ENCODE measurements at places on chromosomes 3 and 15.

- DNase-seq, result no peak
Observed at GRCh38 chr3:18302517-18302916, 122.6 kb downstream of the SATB1 start.

DNA sequence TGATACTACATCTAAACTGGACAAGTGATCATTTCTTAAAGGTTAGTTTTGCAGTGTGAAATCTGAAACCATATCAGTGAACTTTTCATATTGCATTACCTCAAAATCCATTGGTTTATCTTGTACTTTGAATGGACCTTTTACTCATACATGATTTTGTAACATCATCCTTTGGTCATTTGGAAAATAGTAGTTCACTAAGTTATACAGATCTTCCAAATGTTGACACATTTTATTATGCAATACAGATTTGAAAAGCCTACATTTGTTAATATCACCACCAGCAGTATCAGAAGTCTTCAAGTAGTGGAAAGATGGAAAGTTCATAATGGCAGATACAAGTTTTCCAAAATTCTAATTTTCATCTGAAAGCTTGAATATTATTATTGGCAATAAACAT lies 64.0 kb upstream of the CDV3 start:
- no peak for DNase-seq

DNA sequence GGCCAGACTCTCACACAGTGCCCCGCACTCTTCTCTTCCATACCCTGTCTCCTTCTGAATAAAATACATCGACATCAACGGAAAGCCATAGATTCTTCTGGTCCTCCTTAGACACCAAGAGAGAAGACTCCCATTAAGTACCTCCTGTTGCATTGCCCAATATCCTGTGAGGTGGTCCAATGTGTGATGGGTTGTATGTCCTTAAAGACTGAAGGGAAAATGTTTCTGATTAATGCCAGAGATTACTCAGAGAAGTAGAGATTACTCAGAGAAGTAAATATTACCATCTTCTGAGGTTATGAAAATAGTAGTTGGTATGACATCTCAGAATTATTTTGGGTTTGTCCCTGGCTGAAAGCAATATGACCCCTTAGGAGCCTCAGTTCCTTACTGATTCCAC lies 60.8 kb upstream of the GALNT15 start:
- DNase-seq, result no peak

- no peak for DNase-seq
Observed at GRCh38 chr15:55257012-55257670, 32.5 kb downstream of the RAB27A start.

- DNase-seq, result no peak
Observed at GRCh38 chr3:45082142-45082538, 56.0 kb downstream of the CLEC3B start.

DNA sequence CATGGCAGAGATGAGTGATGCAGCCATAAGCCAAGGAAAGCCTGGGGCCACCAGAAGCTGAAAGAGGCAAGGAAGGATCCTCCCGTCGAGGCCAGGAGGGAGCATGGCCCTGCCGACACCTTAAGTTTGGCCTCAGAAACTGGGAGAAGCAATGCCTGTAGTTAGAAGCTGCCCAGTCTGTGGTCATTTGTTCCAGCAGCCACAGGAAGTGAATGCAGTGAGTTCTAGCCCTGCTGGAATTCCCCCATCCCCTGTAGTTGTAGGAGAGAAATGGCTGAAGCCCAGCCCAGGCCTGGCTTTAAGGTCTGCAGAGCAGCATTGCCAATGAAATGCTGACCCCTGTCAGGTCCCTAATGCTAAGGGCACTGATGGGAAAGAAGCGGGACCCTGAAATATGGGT lies 12.2 kb upstream of the CHSY1 start:
- DNase-seq, result no peak

- peak; percentile 44 for DNase-seq
Observed at GRCh38 chr3:117398141-117398899, 688.7 kb downstream of the TUSC7 start.

GRCh38 chr3:2579206-2579605 lies 480.5 kb downstream of the CNTN4 start:
- DNase-seq, result no peak

- DNase-seq, result no peak
Observed at GRCh38 chr15:70025413-70026296, 72.1 kb downstream of the TLE3 start.

DNA sequence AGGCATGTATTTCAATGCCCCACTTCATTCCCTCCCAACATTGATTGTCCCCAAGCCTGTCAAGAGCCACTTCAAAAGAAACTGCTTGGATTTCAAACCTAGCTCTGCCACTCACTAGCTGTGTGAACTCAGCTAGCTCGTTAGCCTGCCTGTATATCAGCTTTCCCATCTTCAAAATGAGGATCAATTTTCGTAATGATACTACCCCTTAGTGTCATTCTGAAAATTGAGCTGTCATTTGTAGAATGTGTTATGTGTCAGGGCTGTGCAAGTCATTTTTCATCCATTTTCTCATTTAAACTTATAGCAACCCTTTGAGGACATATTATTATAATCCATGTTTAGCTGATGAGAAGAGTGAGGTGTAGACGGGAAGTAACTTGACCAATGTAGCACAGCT lies 88.6 kb downstream of the TRIM42 start:
- no peak for DNase-seq

GRCh38 chr3:58052373-58053273 lies 44.4 kb downstream of the FLNB start:
- no peak for DNase-seq

DNA sequence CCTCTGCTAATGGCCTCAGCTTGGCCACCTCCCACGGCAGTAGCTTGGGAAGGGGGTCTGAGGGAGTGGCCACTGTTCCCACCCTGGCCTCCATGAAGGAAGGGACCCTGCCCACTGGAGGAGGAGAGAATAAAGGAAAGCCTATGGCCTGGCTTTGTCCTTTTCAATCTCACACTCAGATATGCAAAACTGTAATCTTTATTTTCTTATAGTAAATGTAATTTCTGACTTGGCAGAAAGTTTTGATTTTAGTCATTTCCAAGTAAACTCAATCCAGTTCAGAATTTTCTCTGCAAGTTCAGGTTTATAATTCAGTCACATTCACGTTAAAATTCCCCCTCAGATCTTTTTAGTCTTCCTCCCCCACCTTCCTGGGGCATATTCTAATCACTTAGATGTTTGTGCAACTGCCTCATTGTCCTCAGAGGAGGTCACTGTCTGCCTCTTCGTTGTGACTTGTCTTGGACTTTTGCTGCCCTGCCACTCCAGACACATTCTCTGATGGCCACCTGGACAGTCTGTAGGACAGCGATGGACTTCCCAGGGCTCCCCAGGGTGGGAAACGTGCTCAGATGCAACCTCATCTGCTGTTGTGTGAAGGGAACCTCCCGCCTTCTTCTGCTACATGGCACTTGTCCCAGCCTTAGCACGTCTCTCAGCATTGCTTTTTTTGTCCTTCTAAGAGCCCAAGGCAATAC lies 222.8 kb upstream of the TBL1XR1 start:
- no peak for DNase-seq

- no peak for DNase-seq
Observed at GRCh38 chr3:67288466-67289106, 290.5 kb downstream of the KBTBD8 start.

DNA sequence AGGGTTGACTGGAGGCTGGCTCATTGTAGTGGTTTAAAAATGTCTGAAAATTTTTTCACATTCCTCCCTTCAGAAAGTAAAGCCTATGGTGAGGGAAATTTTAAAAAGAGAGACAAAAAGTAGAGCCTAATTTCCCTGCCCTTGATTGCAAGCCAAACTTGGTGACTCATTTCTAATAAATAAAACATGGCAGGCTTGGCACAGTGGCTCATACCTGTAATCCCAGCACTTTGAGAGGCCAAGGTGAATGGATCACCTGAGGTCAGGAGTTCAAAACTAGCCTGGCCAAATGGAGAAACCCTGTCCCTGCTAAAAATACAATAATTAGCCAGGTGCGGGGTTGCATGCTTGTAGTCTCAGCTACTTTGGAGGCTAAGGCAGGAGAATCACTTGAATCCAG lies 18.9 kb upstream of the ARRDC4 start:
- DNase-seq, result no peak

DNA sequence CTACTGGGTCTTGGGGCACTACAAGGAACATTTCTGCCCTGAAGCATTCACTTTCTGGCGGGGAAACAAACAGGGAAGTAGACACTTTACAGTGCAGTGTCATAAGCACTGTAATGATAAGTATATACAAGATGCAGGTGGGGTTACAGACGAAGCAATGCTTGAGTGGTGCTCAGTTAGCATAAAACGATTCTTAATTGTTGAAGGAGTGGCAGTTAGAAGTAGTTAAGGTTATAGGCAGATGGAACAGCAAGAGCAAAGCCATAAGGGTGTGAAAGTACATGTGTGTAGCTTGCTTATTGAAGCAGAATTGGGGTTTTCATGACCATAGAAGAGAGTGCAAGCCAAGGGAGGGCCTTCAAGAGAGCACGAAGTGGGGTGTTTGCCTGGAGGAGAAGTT lies 46.2 kb downstream of the SLC25A26 start:
- no peak for DNase-seq

GRCh38 chr3:29488922-29489321 lies 208.1 kb downstream of the RBMS3 start:
- DNase-seq, result no peak

GRCh38 chr3:196219194-196219969 lies 3.0 kb downstream of the SLC51A start:
- peak; percentile 81 for DNase-seq

- no peak for DNase-seq
Observed at GRCh38 chr15:60362321-60363086, 35.3 kb downstream of the ANXA2 start.

DNA sequence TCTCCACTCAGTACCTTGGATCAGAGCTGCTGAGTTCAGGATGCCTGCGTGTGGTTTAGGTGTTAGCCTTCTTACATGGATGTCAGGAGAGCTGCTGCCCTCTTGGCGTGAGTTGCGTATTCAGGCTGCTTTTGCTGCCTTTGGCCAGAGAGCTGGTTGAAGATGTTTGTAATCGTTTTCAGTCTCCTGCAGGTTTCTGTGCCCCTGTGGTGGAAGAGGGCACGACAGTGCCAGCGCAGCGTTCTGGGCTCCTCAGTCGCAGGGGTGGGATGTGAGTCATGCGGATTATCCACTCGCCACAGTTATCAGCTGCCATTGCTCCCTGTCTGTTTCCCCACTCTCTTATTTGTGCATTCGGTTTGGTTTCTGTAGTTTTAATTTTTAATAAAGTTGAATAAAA lies 7.0 kb upstream of the PODXL2 start:
- no peak for DNase-seq

- no peak for DNase-seq
Observed at GRCh38 chr3:159482241-159482993, 506.2 kb upstream of the IL12A start.

- peak; percentile 27 for DNase-seq
Observed at GRCh38 chr3:125374501-125374995, 577 bp downstream of the ZNF148 start.

- DNase-seq, result no peak
Observed at GRCh38 chr3:169759256-169759655, 5.6 kb downstream of the TERC start.

- no peak for DNase-seq
Observed at GRCh38 chr3:140586311-140586710, 91.6 kb upstream of the TRIM42 start.

- DNase-seq, result no peak
Observed at GRCh38 chr3:47344971-47345370, 35.9 kb upstream of the PTPN23 start.

GRCh38 chr3:150535204-150535603 lies 11.1 kb downstream of the SERP1 start:
- DNase-seq, result no peak

GRCh38 chr15:90306560-90306959 lies 41.1 kb downstream of the NGRN start:
- DNase-seq, result no peak

GRCh38 chr3:156240642-156241041 lies 120.3 kb downstream of the KCNAB1 start:
- DNase-seq, result no peak

DNA sequence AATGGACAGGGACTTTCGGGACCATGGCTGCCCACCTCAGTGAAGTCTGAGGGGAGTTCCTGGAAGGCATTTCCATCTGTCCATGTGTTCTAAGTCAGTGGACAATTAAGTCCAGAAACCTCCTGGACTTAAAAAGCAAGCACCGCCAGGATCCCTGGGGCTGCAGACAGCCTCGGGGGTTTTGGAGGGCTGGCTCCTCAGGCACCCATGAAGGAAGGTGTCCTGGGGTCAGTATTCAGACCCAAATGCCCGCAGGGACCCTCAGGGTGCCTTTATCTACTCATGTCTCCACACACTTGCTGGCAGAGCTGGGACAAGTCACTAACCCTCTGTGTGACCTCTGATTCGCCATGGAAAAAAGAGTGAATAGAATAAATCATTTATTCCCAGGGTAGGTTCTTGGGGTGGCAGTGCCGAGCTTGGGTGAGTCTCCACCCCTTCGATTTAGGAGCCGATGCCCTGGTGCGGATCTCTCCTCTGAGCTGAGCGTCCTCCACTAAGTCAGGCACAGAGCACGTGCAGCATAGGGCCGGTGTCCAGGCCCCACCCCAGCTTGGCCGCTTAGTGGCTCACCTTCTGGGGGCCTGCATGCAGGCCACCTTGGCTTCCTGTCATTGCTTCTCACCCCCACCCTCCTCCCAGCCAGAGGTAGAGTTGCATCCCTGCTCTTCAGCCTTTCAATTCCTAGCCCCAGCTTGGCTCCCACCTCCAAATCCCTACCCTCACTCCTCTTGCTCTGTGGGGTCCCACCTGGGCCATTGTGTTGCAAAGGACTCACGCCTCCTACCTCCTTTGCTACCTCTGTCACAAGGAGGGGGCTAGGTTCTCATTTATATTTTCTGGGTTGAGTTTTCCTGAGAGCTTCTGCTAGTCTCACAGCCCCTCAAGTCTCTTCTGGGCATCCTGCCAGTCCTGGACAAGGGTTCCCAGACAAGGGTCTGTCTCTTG lies 19.9 kb downstream of the SLC6A6 start:
- DNase-seq, result no peak

DNA sequence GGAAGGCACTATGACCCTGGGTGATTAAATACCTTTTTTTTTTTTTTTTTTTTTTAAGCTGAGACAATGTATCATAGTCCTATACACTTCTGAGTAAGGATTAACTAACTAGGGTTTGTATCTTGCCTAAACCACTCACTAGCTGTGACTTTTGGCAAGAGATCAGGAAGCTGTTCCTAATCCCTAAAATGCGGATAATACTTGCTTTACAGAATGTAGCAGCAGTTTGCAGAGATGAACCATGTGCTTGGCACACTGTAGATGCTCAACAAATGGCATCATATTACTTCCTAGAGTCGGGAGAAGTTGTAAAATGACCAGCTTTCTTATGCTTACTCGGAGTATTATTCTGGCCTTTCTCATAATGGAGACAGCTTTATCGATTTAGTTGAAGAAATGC lies 25.6 kb upstream of the PYGO1 start:
- DNase-seq, result no peak

DNA sequence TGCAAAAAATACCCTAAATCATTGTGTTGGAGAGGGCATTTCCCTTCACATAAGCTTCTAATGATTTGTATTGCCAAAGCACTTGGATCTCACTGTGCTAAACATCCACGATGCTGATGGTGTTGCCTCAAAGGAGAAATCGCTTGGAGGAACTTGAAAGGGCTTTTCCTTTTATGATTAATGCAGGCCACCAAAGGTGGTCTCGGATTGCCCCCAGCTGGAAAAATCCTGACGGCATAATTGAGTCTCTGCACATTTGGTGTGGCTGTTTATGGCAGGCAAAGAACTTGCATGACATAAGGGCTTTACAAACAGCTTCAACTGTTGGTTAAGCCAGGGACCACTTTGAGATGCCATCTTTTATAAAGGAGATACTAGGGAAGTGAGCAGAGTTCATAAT lies 664.0 kb upstream of the ADAMTS9 start:
- DNase-seq, result no peak

Data from amygdala (tissue), 56 donors.